ENCODE measurements at places on chromosomes 13 and 19. TPM values are rescaled to one million over a fixed set of nuclear protein-coding genes. Genes with fewer than 3 reads are reported as not detected.

FZR1 gene
- 35.4 TPM for total RNA-seq

SIGLECL1 gene
- total RNA-seq: not detected

SCGB2B2 gene
- not detected for total RNA-seq

ZNF71 gene
- 8.5 TPM for total RNA-seq

TMEM147 gene
- total RNA-seq: 378 TPM

PSG7 gene
- 0.07 TPM for total RNA-seq

ZNF563 gene
- not detected for total RNA-seq

FUZ gene
- total RNA-seq: 14.0 TPM

All from A549 treated with RU486 at 1 μM for 4 hours (cell line).